ENCODE measurements at places on chromosomes 2 and 18.

- no peak for DNase-seq
These were observed 18.7 kb upstream of the MC2R start for GRCh38 chr18:13934058-13934457.

DNA sequence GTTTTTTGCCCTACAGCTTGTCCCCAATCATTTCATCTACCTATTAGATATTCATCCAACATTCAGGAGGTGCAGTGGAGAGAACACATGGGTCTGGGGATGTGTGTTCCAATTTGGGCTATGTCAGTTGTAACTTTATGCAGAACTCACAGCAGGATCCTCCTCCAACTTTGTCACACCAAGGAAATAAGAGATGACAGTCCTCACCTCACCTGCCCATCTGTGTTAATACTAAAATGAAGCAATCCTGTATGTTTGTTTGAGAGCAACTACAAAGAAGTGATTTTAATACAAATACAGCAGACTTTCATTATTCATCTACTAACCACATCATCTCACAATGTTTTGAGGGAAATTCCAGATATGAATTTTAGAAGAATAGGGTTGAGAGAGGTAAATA lies 126.7 kb downstream of the ARHGAP15 start:
- DNase-seq = no peak

- no peak for DNase-seq
These were observed 231.8 kb upstream of the SPOPL start for GRCh38 chr2:138269765-138270164.

- no peak for DNase-seq
These were observed 377.5 kb downstream of the OSR1 start for GRCh38 chr2:18980786-18981430.

- DNase-seq = no peak
These were observed 27.2 kb upstream of the LANCL1 start for GRCh38 chr2:210503725-210504191.

DNA sequence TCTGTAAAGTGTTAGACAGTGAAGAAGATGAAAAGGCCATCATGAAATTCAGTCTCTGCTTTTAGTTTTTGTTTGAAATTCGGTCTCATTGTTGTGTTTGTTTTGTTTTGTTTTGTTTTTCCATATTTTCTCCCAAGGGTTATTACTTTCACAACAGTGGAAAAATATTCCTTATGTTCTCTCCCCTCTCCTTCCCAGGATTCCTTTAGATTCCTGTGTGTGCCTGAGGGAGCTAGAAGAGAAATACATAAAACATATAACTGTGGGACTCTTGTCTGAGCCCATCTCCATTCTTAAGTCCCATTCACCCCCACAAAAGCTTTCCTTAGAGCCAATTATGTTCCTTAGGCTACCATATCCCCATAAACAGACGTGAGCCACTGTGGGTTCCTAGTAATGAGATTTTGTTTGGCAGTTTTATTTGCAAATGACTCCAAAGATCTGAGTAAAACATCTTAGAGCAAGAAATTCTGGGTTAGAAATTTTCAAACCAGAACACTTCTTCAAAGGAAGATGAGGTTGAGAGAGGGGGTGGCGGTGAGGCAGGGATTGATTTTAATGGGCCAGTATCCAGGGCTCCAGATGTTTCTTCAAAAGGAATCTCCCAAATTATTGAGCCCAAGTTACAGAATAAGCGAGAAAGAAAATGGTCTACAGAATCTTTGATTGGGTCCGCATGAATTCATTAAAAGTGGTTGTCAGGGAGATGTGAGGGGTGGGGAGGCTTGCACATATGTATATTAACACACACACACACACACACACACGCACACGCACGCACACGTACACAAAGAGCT lies 157.8 kb upstream of the TNP1 start:
- no peak for DNase-seq

- no peak for DNase-seq
These were observed 42.0 kb upstream of the ZDBF2 start for GRCh38 chr2:206232287-206233035.

DNA sequence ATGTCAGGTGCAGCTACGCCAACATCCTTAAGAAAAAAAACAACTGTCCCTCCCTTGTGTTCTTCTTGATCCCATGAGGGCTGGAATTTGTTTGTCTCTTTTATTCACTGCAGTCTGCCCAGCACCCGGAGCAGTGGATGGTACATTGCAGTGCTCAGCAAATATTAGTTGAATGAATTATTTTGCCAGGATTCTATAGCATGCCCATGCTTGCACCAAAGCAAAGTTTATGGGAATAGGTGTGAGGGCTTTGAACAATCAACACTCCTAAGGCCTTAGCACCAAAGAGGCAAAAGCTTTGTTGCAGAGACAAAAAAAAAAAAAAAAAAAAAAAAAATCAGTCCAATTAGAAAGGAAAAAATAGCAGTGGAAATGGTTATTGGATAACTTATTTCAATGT lies 28.7 kb upstream of the DCC start:
- DNase-seq = no peak

- no peak for DNase-seq
These were observed 130.5 kb upstream of the CREB1 start for GRCh38 chr2:207399301-207399700.

- no peak for DNase-seq
These were observed 4.2 kb downstream of the ECEL1 start for GRCh38 chr2:232483311-232483922.

DNA sequence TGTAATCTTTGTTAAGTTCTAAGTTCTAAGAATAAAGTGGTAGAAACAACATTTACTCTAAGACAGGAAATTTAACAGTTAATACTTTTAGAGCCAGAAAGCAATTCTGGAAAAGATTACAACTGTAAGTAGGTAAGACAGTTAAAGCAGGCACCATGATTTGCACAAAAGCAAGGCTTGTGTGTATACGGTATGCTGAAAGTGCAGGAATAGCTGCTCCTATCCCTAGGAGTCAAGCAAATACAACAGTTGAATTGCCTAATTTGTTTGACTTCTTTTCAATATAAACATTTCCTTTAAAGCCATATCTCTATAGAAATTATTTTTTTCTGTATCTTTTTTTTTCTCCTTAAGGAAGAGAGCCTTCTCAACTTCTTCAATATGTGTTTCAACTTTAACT lies 116.4 kb downstream of the KCNJ3 start:
- no peak for DNase-seq

DNA sequence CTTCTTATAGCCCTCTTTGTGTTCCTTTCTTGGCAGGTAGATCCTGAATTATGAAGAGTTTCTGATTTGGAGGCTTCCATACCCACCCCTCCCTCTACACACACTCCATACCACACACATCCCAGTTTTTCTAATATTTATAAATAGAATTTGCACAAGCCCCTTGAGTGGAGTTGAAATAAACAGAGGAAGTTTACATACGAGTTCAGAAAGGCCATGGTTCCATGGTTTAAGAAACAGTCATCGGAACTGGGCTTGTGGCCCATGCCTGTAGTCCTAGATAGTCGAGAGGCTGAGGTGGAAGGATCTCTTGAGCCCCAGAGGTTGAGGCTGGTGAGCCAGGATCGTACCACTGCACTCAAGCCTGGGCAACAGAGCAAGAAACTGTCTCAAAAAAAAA lies 62.7 kb upstream of the TANC1 start:
- DNase-seq = no peak

DNA sequence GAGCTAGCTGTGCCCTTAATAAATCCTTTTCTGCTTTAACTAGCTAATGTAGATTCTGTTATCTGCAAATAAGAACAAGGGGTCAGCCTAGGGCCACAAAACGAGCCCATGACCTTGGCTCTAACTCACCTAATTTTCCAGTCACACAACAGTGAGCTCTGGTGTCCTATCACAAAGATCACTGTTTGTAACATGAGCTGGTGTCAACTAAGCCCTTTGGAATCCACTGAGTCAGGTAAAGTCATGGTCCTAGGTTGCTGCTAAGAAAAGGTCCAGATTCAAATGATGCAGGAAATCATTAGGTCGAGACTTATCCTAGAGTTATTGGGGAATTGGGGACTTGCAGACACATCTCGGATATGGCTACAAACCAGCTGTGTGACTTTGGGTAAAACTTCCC lies 49.9 kb downstream of the ST8SIA5 start:
- no peak for DNase-seq

GRCh38 chr2:104538077-104538476 lies 315.8 kb upstream of the POU3F3 start:
- no peak for DNase-seq

GRCh38 chr2:41079011-41079410 lies 627.1 kb upstream of the SLC8A1 start:
- DNase-seq = no peak

- no peak for DNase-seq
These were observed 48.2 kb downstream of the HAUS1 start for GRCh38 chr18:46152436-46152807.

GRCh38 chr2:226772389-226773179 lies 27.0 kb downstream of the IRS1 start:
- no peak for DNase-seq

- no peak for DNase-seq
These were observed 92.0 kb downstream of the DPP10 start for GRCh38 chr2:114534116-114535084.

GRCh38 chr18:79631096-79631507 lies 48.5 kb upstream of the CTDP1 start:
- DNase-seq = no peak

GRCh38 chr2:138356178-138356577 lies 145.4 kb upstream of the SPOPL start:
- no peak for DNase-seq

DNA sequence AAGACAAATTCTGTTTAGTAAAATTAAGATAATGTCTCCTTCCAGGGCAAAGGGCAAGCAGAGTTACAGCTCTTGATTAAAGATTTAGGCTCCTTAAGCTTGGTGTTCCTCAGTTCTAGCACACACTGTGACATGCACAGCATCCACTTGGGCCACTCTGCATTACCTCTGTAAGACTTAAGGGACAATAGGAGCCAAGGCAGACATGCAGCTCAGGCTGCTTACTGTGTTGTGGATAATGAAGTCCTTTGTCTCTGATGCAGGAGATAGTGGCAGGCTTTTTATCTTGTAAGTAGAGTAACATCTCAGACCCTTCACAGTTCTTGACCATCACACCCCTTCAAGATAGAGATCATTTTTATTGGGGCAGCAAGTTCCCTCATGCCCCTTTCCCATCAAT lies 31.2 kb downstream of the RBM45 start:
- DNase-seq = no peak

DNA sequence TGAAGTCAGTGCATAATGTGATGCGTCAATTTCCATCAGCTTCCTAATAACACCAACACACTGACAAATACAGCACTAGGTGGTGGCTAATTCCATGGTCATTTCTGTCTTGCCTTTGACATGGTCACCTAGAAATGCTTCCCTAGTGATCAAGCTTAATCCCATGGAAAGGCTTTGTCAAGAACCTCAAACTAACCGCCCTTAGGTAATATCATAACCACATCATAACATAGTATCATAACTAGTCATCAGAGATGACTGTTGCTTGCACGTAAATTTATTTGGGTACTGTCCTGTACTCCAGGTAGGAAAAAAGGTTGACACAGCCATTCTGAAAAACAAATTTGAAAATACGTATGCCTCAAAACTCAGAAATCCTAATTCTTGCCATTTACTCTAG lies 471.8 kb downstream of the IRS1 start:
- DNase-seq = no peak

GRCh38 chr2:105403783-105404698 lies 5.2 kb upstream of the FHL2 start:
- DNase-seq = no peak

DNA sequence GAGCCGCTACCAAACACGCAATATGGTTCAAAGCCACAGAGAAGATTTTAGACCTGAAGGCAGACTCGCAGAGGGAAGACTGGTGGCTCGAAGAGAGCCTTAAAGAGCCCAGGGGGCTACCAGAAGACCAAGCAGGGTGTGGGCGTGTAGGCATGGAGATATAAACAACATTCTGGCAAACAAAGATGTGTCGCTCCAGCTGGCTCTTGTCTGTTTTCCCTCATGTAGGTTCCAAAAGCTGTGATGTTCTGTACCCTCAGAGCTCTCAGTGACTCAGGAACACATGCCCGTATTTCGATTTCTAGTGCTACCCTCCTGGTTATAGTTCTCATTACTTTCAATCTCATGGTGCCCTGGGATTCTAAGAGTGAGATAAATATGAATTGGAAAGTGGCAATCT lies 44.5 kb downstream of the DOCK10 start:
- DNase-seq = no peak

GRCh38 chr18:64179556-64180080 lies 30.7 kb upstream of the LINC00305 start:
- DNase-seq = no peak

DNA sequence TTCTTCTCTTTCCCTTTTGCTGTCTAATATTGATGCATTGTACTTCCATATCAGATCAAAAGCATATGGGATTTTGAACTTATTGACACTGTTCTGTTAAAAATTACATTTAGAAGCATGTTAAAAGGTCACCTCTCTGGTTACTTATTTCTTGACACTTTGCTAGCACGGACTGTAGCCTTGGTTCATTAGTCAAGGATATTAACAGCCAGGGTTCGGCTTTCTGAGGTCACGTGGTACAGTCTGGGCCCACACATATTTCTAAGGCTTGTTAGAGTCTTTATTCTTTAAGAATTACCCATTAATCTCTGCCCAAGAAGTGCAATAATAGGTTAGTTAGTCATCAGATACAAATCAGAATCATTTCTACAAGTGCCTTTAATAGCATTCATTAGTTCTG lies 1035.8 kb upstream of the FANCL start:
- no peak for DNase-seq

DNA sequence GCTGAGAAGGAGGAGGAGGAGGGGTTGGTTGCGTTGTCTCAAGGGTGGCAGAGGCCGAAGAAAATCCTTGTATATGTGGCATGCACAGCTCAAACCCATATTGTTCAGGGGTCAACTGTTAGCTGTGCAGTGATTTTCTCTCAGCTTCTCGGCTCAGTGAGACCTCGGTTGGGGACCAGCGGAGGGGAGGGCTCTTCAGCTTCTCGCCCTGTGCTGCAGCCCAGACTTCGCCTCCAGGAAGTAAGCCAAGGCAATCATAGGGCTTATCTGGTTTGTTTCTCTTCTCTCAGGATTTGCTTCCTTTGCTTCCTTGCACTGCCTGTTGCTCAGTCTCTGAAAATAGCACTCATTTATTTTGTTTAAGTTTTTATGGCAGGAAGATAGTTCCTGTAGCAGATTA lies 85.5 kb downstream of the SOWAHC start:
- DNase-seq = no peak

DNA sequence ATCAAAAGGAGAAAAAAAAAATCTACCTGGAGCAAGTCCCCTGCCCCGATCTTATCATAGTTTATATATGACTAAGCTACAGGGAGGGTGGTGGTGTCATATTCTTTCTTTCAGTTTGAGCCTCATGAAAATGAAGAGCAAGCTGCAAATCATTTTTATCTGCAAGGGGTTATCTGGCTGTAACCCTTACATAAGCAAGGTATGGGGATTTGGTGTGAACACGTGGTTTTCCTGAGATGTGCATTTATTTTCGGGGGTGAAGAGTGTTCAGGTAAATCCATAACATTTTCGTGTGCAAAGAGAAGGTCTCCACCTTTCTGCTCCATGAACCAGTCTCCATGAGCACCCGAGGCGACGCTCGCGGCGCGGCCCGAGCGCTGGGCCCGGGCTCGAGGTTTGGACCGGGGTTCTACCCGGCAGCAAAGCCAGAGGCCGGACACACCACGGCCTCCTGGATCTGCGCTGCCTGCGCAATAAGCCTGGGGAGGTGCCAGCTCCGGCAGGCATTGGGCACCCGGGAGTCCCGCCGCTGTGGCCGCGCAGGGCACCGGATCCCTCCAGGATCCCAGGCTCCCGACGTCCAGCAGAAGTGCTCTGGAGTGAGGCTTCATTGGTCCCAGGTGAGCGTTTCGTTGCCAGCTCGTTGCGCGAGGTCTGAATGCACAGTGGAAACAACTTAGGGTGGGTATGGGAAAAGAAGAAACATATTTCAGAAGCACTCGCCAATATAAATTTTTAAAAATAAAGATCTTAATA lies 36.1 kb upstream of the GPD2 start:
- DNase-seq = no peak

- no peak for DNase-seq
These were observed 70.8 kb downstream of the INPP4A start for GRCh38 chr2:98515250-98515991.

Measured in stimulated activated CD8-positive, alpha-beta memory T cell treated with anti-CD3 and anti-CD28 coated beads, Interleukin-4, amount 100 ng/mL, for 1 hour (primary cell).